ENCODE measurements at places on chromosomes 2 and 18.

DNA sequence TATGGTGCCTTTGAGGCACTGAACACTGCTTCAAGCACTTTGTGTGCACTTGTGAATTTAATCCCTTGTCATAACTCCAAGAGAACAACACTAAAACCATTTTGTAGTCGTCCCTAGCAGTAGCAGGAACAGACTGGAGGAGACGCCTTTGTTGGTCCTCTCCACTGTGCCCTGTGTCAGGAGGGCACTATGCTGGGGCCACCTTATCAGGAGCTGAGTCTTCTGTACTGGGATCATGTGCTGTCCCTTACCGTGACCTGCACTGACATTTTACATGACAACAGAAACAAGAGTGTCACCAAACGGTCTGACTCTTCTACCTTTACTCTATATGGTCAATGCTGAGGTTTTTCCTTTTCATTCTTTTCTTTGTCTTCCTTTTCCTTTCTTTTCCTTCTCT lies 62.0 kb downstream of the ACOXL start:
- H3K4me3 ChIP-seq: no peak overlapping the region
- peaks cover 4% of the 10 kb centered on the region for H3K4me1 ChIP-seq
- H3K27me3 ChIP-seq: peaks cover 73% of the 10 kb centered on the region
- H3K36me3 ChIP-seq: no peaks in the 10 kb centered on the region
- H3K27ac ChIP-seq: no peak overlapping the region

DNA sequence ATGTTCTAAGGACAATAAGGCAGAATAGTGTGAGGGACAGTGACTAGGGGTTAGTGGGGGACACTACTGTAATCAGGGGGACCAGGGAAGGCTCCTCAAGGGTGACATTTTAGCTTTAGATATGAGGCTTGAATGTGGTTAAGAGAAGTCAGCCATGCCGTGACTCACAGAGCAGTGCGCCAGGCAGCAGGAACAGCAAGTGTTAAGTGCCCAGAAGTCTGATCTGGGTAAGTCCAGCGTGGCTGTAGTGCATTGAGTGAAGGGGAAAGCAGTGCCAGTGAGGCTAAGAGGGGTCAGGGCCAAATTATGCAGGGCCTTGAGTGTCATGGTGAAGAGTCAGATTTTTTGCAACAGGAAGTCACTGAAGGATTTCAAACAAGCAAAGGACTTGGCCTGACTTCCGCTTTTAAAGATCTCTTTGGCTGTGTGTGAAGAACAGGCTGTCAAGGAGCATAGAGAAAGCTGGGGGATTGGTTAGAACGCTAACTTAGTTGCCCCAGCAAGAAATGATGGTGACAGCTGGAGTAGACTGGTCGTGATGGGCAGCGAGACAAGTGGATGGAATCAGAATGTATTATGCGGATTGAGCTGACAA lies 151.5 kb downstream of the MSH2 start:
- H3K36me3 ChIP-seq: no peaks in the 10 kb centered on the region
- no peak for DNase-seq
- no peak overlapping the region for H3K4me3 ChIP-seq
- no peaks in the 10 kb centered on the region for H3K4me1 ChIP-seq
- H3K27ac ChIP-seq: no peak overlapping the region
- H3K27me3 ChIP-seq: peaks cover 8% of the 10 kb centered on the region

- no peaks in the 10 kb centered on the region for H3K36me3 ChIP-seq
- no peak for DNase-seq
- H3K27me3 ChIP-seq: no peaks in the 10 kb centered on the region
Observed at GRCh38 chr2:34703292-34703691, 1104.2 kb upstream of the FAM98A start.

- H3K4me3 ChIP-seq: no peak overlapping the region
- no peaks in the 10 kb centered on the region for H3K4me1 ChIP-seq
- H3K36me3 ChIP-seq: no peaks in the 10 kb centered on the region
Observed at GRCh38 chr2:1806254-1806653, 61.9 kb upstream of the PXDN start.

GRCh38 chr2:21175895-21176646 lies 52.3 kb downstream of the TDRD15 start:
- H3K27ac ChIP-seq: no peak overlapping the region
- H3K36me3 ChIP-seq: no peaks in the 10 kb centered on the region
- H3K4me3 ChIP-seq: no peak overlapping the region

- H3K27ac ChIP-seq: no peak overlapping the region
- peaks cover 24% of the 10 kb centered on the region for H3K27me3 ChIP-seq
- peaks cover 12% of the 10 kb centered on the region for H3K4me1 ChIP-seq
- H3K4me3 ChIP-seq: no peak overlapping the region
Observed at GRCh38 chr2:159613651-159614285, 2.6 kb downstream of the BAZ2B start.

DNA sequence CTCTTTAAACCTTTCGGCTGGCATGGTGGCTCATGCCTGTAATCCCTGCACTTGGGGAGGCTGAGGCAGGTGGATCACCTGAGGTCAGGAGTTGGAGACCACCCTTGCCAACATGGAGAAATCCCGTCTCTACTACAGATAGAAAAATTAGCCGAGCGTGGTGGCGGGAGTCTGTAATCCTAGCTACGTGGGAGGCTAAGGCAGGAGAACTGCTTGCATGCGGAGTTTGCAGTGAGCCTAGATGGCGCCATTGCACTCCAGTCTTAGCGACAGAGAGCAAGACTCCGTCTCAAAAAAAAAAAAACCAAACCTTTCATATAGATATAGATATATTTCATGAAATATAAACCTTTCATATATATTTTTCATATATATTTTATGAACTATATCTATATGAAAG lies 864.7 kb downstream of the TRIB2 start:
- H3K4me3 ChIP-seq: no peak overlapping the region
- DNase-seq: no peak
- H3K36me3 ChIP-seq: no peaks in the 10 kb centered on the region
- no peaks in the 10 kb centered on the region for H3K27me3 ChIP-seq

DNA sequence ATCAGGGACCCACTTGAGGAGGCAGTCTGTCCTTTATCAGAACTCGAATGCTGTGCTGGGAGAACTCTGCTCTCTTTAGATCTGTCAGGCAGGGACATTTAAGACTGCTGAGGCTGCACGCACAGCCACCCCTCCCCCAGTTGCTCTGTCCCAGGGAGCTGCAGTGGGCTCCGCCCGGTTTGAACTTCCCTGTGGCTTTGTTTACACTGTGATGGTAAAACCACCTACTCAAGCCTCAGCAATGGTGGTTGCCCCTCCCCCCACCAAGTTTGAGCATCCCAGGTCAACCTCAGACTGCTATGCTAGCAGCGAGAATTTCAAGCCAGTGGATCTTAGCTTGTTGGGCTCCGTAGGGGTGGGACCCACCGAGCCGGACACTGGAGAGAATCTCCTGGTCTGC lies 11.8 kb upstream of the LHCGR start:
- H3K4me3 ChIP-seq: no peak overlapping the region
- DNase-seq: no peak
- H3K27me3 ChIP-seq: no peaks in the 10 kb centered on the region
- no peaks in the 10 kb centered on the region for H3K36me3 ChIP-seq

DNA sequence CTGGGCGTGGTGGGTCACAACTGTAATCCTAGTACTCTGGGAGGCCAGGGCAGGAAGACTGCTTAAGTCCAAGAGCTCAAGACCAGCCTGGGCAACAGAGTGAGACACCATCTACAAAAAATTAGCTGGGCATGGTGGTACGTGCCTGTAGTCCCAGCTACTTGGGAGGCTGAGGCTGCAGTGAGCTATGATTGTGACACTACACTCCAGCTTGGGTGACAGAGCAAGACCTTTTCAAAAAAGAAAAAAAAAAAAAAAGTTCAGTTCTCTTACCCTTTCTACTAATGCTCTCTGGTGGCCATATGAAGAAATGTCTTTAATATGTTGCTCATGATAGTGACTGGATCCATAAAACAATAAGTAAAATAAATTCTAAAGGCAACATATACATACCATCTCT lies 14.9 kb downstream of the TYW5 start:
- H3K27ac ChIP-seq: no peak overlapping the region
- DNase-seq: no peak

DNA sequence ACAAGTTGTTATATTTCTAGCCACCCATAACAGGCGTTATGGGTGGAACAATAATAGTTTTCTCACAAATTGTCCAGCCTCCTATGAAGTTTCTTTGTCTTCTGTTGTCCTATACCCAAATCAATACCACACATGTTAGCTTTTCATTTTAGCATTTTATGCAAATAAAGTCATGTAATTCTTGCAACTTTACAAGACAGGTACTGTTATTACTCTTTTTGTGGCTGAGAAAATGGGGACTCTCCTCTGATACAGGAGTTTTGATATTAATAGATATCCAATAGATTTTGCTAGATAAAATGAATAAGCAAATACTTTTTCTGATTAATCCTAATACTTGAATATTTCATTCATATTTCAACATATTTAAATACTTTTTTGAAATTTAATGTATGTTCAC lies 151.0 kb downstream of the PMAIP1 start:
- no peak for DNase-seq
- no peak overlapping the region for H3K4me3 ChIP-seq
- no peaks in the 10 kb centered on the region for H3K36me3 ChIP-seq
- peaks cover 2% of the 10 kb centered on the region for H3K27me3 ChIP-seq
- no peak overlapping the region for H3K27ac ChIP-seq

DNA sequence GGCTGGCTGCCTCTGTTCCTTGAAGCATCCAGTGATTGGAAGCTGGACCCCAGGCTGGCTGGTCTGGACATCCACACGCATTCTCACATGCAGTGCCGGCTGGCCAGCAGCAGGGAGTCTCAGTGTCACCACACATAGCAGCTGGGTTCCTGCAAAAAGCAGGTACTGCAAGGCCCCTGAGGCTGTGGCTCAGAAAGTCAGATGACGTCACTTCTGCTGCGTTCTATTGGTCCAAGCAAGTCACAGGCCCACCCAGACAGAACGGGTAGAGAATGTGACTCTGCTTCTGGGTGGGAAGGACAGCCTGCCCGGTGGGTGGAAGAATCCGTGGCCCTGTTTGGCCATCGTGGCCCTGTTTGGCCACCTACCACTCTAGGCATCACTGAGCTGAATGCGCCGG lies 51.3 kb upstream of the SPP2 start:
- H3K27ac ChIP-seq: no peak overlapping the region
- no peak for DNase-seq
- peaks cover 19% of the 10 kb centered on the region for H3K27me3 ChIP-seq
- H3K4me1 ChIP-seq: peaks cover 38% of the 10 kb centered on the region

Data from activated CD4-positive, alpha-beta memory T cell treated with anti-CD3 and anti-CD28 coated beads, Interleukin-2, amount 10 ng/mL, durations not matched to agents 7 days and 5 days (primary cell).